Activated CD4-positive, CD25-positive, alpha-beta regulatory T cell (primary cell): ENCODE measurements at places on chromosomes 12 and 14.

GRCh38 chr12:4505376-4505986 is 33.2 kb upstream of the RAD51AP1 start:
- DNase-seq = no peak

- DNase-seq = no peak
These were observed 4.1 kb downstream of the ARF6 start for GRCh38 chr14:49896966-49897365.

GRCh38 chr12:80282226-80282625 is 161.8 kb upstream of the PTPRQ start:
- DNase-seq = no peak

GRCh38 chr12:32117316-32117715 is 10.7 kb downstream of the BICD1 start:
- no peak for DNase-seq

GRCh38 chr14:76666746-76667145 is 94.5 kb upstream of the VASH1 start:
- DNase-seq = no peak

GRCh38 chr12:68038650-68039049 is 49.4 kb downstream of the IFNG-AS1 start:
- DNase-seq = no peak
